Activated CD4-positive, alpha-beta memory T cell treated with anti-CD3 and anti-CD28 coated beads, Interleukin-2, amount 10 ng/mL, durations not matched to agents 7 days and 5 days (primary cell): ENCODE measurements at places on chromosomes 13 and 19. TPM values are rescaled to one million over a fixed set of nuclear protein-coding genes. Genes with fewer than 3 reads are reported as not detected.

- DNase-seq, result no peak
Observed at GRCh38 chr13:37385956-37386670, 212.5 kb downstream of the POSTN start.

DNA sequence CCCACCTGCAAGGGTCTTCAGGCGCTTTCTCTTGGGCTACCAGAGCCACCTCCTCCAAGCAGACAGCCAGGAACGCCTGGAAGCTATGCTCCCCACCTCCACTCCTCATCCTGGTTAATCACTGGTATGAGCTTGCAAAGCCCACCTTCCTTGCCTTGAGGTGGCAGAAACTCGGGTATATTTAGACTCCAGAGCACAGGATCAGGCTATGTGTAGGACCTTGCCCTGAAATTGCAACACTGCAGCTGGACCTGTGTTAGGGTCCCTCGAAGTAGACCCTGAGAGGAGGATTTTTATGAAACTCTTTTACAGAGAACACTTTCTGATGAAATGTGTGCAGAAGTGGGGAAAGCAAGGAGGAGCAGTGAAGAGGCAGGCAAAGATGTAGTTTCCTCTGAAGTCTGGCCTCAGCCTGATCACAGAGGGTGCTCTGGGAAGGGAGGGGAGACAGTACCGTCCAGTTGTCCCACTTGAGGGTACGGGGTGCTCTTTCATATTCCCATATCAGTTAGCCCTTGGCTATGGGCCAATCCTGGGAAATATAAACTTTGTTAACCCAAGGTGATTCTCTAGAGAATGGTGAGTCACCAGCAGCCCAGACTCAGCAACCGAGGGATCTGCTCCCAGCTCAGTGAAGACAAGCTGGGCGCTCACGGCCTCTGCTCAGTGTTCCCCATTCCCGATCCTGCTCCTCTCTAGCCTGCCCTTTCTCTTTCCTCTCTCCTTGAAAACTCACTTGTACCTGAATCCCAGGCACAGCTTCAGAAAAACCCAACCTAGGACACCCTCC lies 157.9 kb downstream of the UQCRFS1 start:
- DNase-seq, result no peak

DNA sequence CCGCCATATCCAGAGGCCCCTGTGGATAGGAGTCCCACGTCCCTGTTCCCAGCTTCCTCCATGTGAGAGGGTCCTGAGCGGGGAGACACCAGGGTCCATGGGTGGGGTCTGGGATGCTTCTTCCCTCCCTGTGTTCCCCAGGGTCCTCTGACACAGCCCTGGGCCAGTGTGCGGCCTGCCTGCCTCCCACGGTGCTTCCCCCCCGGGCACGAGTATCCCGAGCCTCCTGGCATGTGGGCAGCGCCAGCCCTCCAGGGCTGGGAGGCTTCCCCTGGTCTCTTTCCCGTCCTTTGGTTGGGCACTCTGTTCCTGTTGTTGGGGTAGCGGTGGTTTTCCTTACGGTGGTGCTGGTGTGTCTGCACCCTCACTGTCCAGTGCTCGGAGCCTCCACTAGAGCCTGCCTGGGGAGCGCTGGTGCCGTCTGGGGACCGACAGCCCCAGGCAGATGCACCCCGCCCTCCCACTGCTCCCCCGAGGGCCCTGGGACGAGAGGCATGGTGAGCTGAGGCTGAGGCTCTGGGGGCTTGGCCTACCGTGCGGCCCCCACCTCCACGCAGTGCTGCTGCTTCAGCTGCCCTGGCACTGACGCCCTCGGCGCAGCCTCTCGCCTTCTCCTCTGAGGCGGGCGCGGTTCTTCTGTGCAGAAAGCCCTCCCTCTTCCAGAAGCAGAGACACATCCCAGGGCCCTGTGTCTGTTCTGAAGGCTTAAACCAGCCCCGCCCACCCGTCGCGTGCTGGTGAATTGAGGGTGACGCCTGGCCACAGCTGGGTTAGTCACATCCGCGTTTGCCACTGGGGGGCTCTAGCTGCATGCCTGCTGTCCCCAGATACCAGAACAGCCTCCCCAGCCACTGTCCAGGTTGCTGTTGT lies 27.9 kb downstream of the PLEKHJ1 start:
- DNase-seq, result peak; percentile 47

GRCh38 chr19:1648459-1648849 lies 4.0 kb downstream of the TCF3 start:
- DNase-seq, result no peak

DNA sequence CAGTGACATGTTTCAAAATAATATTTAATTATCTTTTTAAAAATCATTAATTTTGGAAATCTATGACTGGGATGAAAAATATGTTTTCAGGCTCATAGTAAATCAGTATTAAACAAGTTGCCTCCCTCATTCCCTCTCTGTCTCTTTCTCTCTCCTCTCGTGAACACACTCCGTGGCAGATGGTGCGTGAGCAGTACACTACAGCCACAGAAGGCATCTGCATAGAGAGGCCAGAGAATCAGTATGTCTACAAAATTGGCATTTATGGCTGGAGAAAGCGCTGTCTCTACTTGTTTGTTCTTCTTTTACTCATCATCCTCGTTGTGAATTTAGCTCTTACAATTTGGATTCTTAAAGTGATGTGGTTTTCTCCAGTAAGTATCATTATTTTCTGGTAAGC lies 22.7 kb downstream of the SGCG start:
- DNase-seq, result no peak

DNA sequence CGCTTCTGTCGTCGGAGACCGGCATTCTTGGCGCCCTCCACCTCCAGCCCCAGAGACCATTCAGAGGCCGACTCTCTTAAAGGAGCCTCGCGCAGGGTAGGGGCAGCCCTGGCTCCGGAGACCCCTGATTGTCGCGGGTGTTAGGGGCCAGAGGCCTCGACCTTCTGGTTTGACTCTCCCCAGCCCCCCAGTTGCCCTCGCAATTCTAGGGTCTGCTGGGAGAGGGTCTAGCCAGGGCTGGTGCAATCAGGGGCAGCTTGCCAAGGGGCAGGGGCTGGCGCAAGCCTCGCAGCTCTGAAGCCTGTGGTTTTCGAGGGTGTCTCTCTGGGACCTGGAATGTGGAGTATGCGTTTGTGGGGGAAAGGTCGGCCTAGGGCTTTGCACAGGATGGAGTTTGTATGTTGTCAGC lies 1.6 kb upstream of the SLC7A10 start:
- DNase-seq, result no peak

- no peak for DNase-seq
Observed at GRCh38 chr13:94121686-94122085, 357.8 kb downstream of the DCT start.

DNA sequence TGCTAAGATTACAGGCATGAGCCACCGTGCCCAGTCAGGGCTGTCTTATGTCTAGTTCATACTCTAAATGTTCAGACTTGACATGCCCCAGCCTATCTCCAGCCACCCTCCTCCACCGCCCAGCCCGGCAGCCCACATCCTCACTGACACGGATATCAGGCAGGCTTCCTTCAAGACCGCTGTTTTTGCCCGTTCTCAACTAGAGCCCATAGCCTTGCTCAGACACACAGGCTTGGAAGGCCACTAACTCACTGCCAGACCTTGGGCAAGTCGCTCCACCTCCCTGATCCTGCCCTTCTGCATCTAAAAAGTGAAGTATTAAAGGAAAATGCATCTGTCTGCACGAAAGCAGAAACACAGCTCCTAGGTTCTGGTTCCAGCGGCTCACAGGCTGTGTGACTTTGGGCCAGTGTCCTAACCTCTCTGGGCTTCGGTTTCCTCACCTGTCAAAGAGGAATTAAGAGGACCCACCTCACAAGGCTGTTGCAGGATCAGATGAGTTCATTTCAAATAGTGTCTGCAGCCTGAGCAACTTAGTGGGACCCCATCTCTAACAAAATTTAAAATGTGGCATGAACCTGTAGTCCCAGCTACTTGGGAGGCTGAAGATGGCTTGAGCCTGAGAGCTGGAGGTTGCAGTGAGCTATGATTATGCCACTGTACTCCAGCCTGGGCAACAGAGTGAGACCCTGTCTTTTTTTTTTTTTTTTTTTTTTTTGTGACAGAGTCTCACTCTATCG lies 14.5 kb upstream of the CERS4 start:
- peak; percentile 82 for DNase-seq

- no peak for DNase-seq
Observed at GRCh38 chr13:61030445-61030844, 385.2 kb downstream of the PCDH20 start.

- DNase-seq, result peak; percentile 60
Observed at GRCh38 chr19:45443462-45444317, 20.0 kb upstream of the ERCC1 start.

DNA sequence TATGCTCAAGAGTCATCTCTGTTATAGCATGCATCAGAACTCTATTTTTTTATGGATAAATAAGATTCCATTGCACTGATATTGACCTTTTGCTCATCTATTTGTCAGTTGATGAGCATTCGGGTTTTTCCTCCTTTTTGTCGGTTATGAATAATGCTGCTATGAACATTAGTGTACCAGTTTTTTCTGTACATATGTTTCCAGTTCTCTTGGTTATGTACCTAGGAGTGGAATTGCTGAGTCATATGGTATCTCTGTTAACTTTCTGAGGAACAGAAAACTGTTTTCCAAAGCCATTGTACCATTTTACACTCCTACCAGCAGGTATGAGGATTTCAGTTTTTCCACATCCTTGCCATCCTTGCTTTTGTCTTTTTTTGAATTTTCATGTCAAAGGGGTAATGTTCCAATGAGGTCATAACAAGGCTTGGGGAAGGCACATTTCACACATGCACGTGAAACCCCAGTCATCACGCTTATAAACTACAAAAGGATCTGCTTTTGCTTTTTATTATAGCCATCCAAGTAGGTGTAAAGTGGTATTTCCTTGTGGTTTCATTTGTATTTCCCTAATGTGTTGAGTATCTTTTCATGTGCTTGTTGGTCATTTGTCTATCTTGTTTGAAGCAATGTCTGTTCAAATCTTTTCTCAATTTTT lies 14.6 kb downstream of the KBTBD7 start:
- DNase-seq, result no peak

DNA sequence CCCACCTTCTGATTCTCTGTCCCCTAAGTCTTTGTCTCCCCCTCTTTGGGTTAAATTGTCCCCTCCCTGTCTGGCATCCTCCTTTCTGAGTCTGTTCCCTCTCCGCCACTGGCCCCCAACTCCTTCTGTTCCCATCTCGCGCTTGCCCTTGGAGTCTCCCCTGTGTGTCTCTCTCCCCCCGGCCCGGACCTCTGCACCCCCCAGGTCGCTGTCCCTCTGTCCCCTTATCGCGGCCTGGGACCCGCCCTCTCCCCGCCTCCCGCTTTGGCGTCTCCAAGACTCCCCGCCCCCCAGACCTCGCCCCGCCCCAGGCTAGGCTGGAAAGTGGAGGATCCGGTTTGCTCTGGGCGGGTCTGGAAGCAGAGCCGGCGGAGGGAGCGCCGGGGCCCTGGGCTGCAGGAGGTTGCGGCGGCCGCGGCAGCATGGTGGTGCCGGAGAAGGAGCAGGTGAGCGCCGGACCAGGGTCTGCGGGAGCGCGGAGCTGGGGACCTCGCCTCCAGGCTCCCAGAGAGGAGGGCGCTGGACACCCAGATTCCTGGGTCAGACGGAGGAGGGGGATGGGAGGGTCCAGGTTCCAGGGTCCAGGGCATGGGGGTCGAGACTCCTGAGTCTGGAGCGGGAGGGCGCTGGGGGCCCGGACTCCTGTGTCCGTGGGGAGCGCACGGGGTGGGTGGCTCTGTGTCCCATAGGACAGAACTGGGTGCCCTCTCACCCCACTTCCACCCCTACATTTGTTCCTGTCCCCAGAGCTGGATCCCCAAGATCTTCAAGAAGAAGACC lies at the start of gene TRPM4:
TSS of gene TRPM4 (plus strand) at position 348 of the 780 bp plus-strand sequence. CDS start at position 423, 75 bp downstream.
- peak; percentile 60 for DNase-seq

DNA sequence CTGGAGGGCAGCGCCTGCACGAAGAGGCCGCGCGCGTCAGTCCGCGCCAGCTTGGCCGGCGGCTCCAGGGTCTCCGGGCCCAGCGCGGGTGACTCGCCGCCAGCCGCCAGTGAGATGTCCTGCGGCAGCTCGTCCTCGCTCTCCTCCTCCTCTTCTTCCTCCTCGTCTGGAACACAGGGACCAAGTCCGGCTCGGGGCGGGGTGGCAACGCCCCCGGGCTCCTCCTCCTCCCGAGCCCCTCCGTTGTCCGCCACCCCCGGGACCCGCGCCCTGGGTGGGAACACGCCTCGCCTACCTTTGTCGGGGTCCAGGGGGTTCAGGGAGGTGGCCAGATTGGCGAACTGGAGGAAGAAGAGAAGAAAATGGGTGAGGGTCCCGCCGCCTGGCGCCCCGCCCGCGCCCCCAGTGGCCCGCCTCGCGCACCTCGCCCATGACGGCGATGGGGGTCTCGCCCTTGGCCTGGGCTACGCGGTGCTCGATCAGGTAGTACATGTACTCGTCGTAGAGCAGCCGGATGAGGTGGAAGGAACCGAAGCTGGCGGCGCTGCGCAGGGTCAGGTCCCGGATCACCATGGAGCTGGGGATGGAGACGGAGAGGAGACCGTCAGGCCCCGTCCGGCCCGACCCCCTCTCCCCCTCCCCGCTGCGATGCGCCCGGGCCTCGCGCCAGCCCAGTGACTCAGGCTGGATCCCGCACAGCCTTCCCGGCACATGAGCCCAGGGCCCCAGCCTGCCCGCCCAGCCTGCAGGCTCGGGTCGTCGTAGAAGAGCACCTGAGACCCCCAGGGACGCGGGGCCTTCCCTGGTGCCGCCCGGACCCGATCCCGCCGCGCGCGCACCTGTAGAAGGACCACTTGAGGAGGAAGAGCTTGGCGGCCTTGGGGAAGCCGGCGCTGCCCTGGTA lies 10.6 kb downstream of the DCAF15 start:
- DNase-seq, result no peak

- no peak for DNase-seq
Observed at GRCh38 chr19:29264897-29265296, 51.9 kb upstream of the UQCRFS1 start.

- no peak for DNase-seq
Observed at GRCh38 chr13:72986197-72986596, 72.6 kb upstream of the KLF5 start.

Gene USHBP1
- total RNA-seq, result 0.38 TPM

Gene CEACAM4
- not detected for total RNA-seq

Gene BICRA
- 23.3 TPM for total RNA-seq
